ENCODE measurements at places on chromosomes 4 and X.

DNA sequence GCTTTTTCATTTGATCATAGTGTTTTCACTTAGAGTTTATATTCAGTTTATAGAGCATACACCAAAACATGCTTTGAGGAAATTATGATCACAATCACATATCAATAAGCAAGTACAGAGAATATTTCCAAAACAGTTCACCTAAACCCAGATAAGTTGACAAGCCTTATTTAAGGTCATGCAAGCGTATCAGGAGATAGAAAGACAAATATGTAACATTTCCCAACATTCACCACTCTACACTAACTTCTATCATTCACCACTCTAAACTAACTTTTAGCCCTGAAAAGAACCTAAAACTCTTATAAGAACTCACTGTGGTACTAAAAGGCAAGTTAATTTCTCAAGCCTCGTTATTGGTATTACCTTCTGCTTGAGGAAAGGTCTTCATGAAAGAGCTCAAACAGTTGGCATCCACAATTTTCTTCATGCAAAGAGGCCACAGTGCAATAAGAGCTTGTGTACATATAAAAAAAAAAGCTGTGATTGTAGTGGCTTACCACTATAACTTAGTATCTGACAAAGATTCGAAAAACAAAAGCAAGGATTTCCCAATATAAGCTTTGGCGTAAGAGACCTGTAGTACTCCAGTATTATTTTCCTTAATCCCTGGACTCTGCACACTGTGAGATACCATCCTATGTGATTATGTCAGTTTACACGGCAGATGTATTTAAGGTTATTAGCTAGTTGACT lies 903.3 kb downstream of the STIM2 start:
- no peak for DNase-seq
- H3K4me1 ChIP-seq, result no peaks in the 10 kb centered on the region
- no peaks in the 10 kb centered on the region for H3K27me3 ChIP-seq

DNA sequence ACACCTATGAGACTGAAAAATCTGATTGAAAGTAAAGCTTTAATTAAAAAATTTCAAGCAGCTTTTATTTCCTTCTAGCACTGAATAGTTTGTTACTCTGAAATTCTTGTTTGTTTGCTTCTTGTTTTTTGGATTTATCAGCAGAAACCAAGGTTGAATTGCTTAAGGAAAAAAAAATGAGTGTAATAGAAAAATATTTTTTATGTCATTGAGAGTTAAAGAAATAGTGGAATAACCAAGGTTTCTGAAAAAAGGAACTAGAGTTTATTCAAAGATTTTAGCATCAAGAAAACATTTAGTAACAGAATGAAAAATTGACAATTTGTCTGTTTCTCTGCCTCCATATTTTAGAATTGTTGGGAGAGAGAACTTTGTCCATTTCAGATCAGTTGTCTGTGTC lies 1852.2 kb downstream of the PCDH7 start:
- no peaks in the 10 kb centered on the region for H3K4me1 ChIP-seq
- DNase-seq, result no peak
- no peaks in the 10 kb centered on the region for H3K36me3 ChIP-seq
- no peak overlapping the region for H3K4me3 ChIP-seq
- H3K27me3 ChIP-seq, result no peaks in the 10 kb centered on the region

GRCh38 chr4:82797405-82798111 lies 1.0 kb downstream of the SCD5 start:
- no peaks in the 10 kb centered on the region for H3K36me3 ChIP-seq
- H3K4me3 ChIP-seq, result peak overlapping the region; percentile 89
- DNase-seq, result no peak
- H3K27ac ChIP-seq, result peak overlapping the region; percentile 17

- H3K4me1 ChIP-seq, result peaks cover 50% of the 10 kb centered on the region
- H3K27ac ChIP-seq, result no peak overlapping the region
- DNase-seq, result peak; percentile 25
- H3K36me3 ChIP-seq, result no peaks in the 10 kb centered on the region
These were observed 51.8 kb downstream of the TLR10 start for GRCh38 chr4:38730830-38731646.

DNA sequence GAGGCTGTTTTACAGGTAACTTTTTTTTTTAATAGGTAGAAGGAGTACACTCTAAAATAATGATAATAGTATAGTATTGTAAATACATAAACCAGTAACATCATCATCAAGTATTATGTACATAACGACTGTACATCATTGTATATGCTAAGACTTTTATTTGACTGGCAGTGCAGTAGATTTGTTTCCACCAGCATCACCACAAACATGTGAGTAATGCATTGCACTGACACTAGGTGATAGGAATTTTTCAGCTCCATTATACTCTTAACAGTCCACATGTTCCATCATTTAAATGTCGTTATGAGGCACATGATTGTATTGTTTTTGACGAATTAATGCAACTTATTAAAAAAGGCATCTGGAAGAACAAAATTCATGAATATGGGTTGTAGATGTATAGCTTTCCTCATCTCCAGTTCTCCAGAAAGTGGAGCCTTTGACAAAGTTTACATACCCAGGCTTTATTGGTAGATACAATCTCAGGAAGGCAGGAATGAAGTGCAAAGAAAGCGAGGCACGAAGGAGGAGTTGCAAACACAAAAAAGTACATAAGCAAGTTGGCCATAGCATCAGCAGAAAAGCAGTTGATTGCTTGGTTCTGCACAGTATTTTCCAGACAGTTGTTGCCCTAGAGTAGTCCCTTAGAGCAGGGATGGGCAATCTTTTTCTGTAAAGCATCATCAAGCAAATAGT lies 336.9 kb upstream of the NR3C2 start:
- no peak overlapping the region for H3K27ac ChIP-seq
- H3K4me1 ChIP-seq, result no peaks in the 10 kb centered on the region
- no peaks in the 10 kb centered on the region for H3K36me3 ChIP-seq
